ENCODE measurements at places on chromosomes 4 and X. TPM values are rescaled to one million over a fixed set of nuclear protein-coding genes. Genes with fewer than 3 reads are reported as not detected.

GRCh38 chrX:94401426-94401825 lies 727.4 kb downstream of the FAM133A start:
- DNase-seq: peak; percentile 2

- no peak for DNase-seq
Measured at GRCh38 chr4:13706716-13707115, 79.2 kb upstream of the BOD1L1 start.

GRCh38 chr4:10186228-10187214 lies 69.9 kb upstream of the WDR1 start:
- no peak for DNase-seq

ADGRG4 gene
- not detected for polyA plus RNA-seq

MAGEB3 gene
- polyA plus RNA-seq: not detected

Data from right lung (tissue), 10 donors.